Activated naive CD8-positive, alpha-beta T cell treated with anti-CD3 and anti-CD28 coated beads for 36 hours (primary cell): ENCODE measurements at places on chromosomes 7 and 10. TPM values are rescaled to one million over a fixed set of nuclear protein-coding genes. Genes with fewer than 3 reads are reported as not detected.

GRCh38 chr10:26700884-26701630 lies 3.6 kb downstream of the PDSS1 start:
- DNase-seq: no peak

DNA sequence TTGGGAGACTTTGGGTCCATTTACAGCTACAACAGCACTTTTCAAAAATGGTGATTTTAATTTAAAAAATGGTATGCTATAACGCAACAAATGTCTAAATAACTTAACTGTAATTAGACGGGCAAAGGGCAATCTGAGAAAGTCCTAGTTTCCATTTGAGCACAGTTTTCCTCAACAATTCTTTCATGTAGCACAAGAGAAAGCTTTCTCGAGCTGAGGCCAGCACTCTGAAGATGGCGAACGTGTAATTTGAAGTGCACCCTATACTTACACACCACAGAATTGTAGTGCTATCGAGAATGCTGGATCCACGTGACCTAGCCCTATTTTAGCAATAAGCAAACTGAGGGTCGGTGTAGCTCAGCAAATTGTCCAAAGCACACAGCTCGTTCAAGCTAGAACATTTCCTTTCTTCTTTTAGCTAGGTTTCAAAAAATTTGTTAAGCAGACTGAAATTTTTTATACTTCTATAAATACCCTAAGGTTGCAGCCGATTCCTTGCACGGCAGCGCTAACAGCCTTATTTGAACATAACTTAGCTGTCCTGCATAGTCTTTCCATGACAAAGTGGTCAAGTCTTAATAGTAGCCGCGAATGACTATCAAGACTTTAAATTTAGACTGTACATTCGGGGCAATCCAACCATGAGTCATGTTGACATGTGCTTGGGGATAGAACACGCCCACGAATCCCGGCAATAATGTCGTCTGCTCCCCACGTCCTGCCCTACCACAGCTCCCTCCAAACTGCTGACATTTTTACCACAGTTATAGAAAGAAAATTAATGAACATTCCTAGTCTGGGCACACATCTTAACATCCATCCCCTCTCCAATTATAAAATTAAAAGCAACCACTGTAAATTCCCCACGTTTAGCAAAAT lies 10.0 kb downstream of the KLF6 start:
- DNase-seq: no peak

- no peak for DNase-seq
These were observed 84.4 kb upstream of the SHH start for GRCh38 chr7:155896531-155897263.

GRCh38 chr10:71383972-71384687 lies 12.6 kb upstream of the CDH23 start:
- peak; percentile 66 for DNase-seq

DNA sequence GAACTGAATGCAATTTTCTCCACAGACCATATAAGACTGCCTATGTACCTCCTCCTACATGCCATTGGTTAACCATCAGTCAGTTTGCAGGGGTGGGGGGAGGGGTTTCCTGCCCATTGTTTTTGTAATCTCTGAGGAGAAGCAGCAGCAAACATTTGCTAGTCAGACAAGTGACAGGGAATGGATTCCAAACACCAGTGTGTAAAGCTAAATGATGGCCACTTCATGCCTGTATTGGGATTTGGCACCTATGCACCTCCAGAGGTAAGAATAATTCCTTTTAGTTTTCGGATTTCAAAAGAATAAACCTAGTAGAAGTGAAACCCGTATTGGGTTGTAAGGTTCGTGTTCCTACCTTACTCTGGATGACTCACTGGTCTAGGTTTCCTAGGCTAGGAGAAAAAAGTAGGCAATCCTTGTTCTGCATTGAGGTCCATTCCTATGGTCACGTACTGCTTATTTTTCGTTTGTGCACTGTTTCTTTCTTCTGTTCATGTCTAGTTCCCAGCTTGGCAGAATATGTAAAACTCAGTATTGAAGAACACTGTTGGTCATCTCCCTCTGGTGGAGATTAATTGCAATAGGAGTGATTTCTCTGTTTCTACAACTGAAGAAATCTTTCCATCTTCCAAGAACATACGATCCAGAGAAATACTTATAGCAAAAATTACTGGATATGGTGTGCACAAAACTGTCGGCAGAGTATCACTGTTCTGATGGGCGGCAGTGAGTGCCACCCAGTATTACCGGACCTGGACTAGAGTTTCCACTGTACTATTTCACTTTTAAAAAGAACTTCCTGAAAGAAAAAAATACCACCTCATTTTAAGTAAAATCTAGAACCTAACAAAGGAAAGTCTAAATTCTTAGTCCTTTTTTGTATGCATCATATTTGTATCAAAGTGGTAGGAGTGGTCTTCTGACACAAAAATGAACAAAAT lies at the start of gene AKR1C3:
Gene AKR1C3 (plus strand): TSS at position 150 of the 941 bp plus-strand sequence. CDS start 31 bp downstream, at position 181.
- no peak for DNase-seq

DNA sequence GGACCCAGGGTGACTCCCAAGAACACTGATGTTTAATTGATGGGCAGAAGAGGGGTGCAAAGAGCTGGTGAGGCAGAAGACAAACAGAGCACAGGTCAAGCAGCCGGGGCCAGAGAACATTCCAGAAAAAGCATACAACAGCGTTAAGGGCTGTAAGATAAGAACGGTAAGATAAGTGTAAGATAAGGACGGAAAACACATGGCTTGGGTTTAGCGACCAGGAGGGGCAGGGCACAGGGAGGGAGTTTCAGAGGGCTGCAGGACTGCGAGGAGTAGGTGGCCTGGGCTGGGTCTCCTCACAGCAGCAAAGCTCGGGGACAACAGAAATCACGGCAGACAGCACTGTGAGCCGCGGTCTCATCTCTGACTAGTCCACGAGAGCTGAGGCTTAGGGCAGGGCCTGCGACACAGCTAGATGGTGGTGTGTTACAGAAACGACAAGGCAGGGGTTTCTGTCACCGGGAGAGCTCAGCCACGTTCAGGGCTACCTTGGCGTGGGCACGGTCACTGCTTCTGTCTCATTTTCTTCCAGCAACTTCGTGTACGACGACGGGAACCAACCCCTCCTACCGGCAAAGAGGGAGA lies 24.6 kb downstream of the BRI3 start:
- no peak for DNase-seq

- no peak for DNase-seq
These were observed 109.9 kb downstream of the JCAD start for GRCh38 chr10:29949411-29950011.

DNA sequence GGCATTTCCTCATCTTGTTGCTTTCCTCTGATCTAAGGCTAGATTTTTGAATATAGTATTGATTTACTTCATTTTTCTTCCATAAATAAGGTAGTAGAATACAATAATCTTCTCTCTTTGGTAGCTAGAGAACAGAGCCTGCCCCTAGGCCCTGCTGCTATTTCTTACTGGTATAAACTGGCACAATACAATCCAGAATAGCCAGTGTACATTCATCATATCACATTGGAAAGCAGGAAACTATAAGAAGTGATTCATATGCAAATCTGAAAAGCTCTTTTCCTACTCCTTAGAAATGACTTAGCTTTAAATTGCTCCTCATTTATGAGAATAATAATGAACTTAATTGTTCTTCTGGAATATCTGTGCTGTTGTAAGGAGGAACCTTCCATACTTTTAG lies 100.2 kb downstream of the KCND2 start:
- no peak for DNase-seq

Gene CLCN1
- 0.06 TPM for total RNA-seq

Gene LRIT1
- not detected for total RNA-seq

- DNase-seq: no peak
These were observed 15.1 kb upstream of the ELN start for GRCh38 chr7:74012842-74013249.

Gene CDC14C
- total RNA-seq: not detected

DNA sequence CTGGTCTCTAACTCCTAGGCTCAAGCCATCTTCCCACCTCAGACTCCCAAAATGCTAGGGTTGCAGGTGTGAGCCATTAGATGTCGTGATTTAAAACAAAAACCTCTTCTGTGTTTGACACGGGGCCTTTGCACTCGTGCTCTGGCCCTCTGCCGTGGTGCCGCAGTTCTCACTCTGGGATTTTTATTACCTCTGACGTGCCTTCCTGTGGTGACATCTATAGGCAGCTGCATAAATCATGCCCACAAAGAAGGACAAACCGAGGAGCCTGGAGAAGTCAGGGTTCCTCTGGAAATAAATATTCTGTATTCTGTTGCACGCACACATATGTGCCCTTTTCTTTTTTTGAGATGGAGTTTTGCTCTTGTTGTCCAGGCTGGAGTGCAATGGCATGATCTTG lies 25.9 kb upstream of the OCM start:
- DNase-seq: no peak

DNA sequence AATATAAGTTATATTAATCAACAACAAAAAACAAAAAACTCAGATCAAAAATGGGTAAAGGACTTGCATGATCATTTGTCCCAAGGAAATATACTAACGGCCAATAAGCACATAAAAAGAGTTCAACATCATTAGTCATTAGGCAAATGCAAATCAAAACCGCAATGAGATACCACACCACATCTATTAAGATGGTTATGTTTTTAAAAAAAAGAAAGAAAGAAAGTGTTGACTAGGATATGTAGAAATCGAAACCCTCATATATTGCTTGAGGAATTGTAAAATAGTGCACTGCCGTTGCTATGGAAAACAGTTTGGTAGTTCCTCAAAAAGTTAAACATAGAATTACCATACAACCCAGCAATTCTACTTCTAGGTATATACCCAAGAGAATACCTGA lies 39.4 kb upstream of the CTNNA3 start:
- no peak for DNase-seq

DNA sequence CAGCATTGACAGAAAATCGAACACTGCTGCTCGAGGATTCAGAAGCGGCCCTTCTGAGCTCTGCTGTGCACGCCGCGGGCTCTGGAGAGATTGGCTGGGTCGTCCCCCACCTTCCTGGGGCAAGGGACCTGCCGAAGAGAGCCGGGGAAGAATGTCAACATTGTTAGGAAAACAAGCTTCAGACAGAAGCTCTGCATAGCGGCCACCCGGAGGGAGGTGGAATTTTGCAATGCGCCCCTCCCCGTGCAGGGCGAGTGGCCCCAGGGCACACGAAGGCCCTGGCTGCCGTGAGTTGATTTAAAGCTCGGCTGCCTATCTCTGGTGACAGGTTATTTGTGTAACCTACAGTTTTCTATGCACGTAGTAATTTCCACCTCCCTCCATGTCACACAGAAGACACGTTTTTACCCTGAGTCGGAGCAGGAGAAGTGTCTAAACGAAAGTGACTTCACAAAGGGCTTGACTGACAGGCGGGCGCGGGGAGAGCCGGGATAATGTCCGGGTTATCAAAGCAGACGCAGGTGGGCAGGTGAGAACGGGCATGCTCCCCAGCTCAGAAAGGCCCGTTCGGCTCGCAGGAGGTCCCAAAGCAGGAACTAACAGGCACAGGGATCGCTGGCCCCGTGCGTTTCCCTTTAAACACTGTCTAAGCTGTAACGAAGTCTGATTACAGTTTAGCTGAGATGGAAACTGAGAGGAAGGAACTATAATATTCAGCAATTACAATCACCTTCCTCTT lies 84.6 kb downstream of the PDGFA start:
- DNase-seq: no peak

- DNase-seq: no peak
These were observed 633.0 kb upstream of the MKI67 start for GRCh38 chr10:128759174-128759573.

- no peak for DNase-seq
These were observed 14.4 kb downstream of the SPOCK2 start for GRCh38 chr10:72073708-72074573.

Gene PRKRIP1
- 25.1 TPM for total RNA-seq

DNA sequence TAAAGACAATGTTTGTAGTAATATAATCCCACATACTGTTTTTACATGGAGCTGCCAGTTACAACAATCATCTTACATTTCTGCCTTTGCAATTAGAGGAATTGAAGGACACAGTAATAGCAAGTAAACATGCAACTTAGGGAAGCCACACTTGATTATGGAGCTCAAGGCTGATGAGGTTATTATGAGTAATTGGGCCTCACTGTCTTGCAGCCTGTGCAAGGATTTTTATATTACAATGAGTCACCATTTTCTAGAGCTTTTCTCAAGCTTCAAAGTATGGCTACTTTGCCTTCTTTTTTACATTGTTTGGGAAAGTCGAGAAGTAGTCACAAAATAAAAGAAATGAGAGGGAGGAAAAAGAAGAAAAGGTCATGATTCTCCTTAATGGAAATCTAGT lies 226.4 kb downstream of the KIAA1217 start:
- DNase-seq: no peak

Gene CADPS2
- not detected for total RNA-seq

Gene COMMD3
- 53.5 TPM for total RNA-seq

DNA sequence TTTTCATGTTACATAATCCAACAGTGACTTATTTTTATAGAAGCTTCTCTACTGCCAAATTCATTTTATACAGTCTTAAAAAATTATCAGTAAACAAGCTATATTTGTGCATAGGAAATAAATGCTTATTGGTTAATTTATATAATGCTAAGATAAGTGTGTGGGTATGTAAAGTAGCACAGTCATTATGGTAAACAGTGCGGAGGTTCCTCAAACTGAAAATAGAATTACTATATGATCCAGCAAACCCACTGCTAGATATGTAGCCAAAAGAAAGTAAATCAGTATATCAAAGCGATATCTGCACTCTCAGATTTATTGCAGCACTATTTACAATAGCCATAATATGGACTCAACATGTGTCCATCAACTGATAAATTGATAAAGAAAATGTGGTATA lies 71.1 kb downstream of the ATRNL1 start:
- DNase-seq: no peak

Gene BMPER
- total RNA-seq: not detected

GRCh38 chr10:23534326-23534725 lies 95.5 kb downstream of the OTUD1 start:
- no peak for DNase-seq

Gene RPEL1
- not detected for total RNA-seq

GRCh38 chr7:99791021-99791420 lies 7.0 kb upstream of the CYP3A4 start:
- no peak for DNase-seq

GRCh38 chr7:151249034-151249731 lies 689 bp upstream of the SMARCD3 start:
- DNase-seq: peak; percentile 36
